ENCODE measurements at places on chromosomes 5 and 9.

DNA sequence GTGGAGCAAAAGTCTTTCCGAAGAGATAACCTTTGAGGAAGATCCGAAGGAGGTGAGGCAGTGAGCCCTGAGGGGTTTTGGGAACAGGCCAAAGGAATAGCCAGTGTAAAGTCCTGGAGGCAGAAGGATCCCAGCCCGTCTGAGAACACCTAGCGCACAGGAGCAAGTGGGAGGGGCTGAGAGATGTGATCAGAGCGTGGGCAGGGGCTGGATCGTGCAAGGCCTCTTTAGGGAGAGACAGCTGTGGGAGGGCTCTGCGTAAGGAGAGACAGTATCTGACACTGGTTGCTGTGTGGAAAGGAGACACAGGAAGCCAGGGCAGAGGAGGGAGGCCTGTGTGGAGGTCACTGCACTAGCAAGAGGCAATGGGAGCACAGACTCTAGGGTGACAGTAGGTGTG lies 68.2 kb downstream of the BARX1 start:
- DNase-seq, result no peak

DNA sequence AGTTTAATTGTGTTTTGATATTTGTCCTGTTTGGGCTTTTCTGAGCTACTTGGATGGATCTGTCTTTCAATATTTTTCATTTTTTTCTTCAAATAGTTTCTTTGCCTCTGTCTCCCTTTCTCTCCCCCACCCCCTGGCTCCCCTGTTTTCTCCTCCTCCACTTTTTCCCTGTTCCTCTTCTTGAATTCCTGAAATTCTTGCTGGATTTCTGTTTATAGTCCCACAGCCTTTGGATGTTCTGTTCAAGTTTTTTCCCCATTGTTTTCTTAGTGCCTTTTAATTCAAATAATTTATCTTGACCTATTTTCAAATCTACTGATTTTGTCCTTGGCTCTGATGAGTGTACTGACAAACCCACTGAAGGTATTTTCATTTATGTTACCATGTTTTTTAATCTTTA lies 113.0 kb downstream of the VPS13A start:
- no peak for DNase-seq

DNA sequence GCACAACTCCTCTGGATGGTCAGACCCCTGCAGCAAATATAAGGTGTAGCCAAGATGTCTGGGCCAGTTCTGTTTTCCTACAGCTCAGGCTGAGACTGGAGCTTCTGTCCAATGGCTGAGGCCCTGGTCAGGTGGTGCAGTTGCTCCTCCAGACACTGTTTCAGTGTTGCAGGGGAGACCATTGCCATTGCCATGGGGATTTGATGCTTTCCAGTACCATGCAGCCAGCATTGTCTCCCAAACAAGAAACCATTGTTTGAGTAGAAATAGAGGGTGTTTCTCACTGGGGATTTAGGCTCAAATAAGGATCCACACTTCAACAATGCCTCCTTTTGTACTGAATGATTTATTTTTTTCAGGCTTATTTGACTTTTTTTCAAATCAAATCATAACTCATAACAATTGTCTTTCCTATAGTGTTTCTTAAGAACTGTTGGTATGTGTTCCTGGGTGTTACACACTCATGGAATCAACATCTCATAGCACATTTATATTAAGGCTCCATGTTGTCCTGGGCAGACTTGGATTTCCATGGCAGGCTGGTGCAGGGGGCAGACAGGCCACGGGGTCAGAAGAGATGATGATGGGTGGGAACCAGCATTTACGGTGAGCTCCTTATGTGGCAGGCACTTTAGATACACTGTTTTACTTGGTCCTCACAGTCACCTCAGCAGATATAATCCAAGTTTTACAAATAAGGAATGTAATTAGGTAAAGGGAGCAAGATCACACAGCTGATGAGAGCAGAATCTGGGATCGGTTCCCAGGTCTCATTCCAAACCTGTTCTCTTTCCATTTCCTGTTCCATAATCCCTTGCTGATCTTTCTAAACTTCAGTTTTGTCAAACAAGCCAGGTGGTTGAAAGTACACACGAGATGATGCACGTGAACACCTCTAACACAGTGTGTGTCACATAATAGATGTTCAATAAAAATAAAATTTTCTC lies 95.9 kb upstream of the GNAQ start:
- DNase-seq, result no peak

DNA sequence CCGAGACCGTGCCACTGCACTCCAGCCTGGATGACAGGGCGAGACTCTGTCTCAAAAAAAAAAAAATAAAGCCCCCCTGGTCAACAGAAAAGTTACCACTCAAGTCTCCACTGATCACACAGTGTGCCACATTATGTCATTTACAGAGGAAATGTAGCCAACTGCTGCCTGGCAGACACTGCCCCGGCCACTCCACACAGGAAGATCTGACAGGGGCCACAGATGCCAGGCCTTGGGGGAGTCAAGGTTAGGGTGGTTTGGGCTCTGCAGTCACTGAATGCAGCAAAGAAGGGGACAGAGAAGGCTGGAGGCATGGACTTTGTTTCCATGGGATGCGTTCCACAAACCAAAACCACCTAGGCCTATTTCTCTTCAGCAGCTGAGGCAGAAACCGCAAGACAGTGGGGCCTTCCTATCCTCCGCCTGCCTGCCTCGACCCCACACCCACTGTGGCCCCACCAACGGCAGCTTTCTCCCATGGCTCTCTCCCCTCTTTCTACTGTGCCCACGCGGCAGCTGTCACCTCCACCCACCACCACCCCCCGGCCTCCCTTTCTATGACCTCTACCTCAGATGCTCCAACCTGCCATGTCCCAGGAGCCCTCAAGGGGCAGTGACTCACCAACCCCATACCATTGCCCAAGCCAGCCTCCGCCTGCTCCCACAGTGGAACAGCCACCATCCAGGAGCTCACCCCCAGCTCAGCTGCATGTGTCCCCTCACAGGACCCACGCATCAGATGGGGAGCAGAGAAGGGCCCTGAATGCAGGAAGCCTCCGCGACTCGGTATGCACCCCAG lies 12.4 kb downstream of the IPPK start:
- DNase-seq, result no peak

GRCh38 chr9:14007190-14007769 lies 306.7 kb downstream of the NFIB start:
- DNase-seq, result no peak

- no peak for DNase-seq
These were observed 373.6 kb upstream of the SGCD start for GRCh38 chr5:155953335-155953734.

DNA sequence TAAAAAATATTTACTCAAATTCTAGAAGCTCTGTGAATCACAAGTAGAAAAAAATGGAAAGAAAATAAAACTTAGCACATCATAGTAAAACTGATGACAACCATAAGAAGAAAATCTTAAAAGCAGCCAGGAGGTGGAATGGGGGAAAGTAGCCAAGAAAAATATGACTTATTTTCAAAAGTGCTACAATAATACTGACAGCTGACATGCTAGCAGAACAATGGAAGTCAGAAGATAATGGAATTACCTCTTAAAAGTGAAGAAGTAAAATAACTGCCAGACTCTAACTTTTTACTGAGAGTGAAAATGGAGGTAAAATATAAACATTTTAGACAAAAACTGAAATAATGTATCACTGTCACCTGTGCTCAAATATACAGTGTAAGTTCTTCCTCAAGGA lies 532.2 kb upstream of the SGCD start:
- DNase-seq, result no peak

GRCh38 chr5:107570805-107571531 lies 99.8 kb downstream of the EFNA5 start:
- DNase-seq, result no peak

- no peak for DNase-seq
These were observed 7.5 kb downstream of the NDFIP1 start for GRCh38 chr5:142115937-142116614.

DNA sequence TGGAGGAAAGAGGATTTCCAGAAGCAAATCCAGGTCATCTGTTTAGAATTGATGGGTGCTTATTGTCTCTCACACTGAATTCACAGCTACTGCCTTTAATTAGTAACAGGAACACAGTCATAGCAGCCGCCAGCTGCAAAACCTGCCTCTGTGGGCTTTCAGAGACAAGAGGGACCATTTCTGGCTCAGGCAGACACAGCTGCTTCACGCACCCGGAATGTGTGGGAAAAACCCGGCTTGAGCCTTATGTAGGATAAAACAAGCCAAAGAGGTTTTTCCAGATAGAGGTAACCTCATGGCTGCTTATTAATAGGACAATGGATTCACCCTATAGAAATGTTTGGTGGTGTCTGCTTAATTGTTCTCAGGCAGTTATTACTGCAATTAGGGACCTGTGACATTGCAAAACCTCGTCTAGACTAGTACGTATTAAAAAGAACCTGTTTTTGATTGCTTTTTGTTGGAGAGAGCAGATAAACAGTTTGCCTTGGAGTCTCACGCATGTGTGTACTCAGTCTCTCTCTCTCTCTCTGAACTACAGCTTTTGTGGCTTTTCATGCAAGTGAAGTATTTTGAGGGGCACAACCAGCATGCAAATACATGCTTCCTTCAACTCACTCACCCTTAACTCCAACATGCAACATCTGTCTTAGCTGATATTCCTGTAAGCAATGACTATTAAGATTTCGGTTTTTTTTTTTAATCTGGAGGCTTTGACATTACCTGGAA lies 302.7 kb downstream of the PLK2 start:
- DNase-seq, result no peak

- no peak for DNase-seq
These were observed 20.2 kb upstream of the GNPDA1 start for GRCh38 chr5:142032747-142033631.

GRCh38 chr5:15023846-15024245 lies 152.3 kb upstream of the ANKH start:
- DNase-seq, result no peak

- DNase-seq, result no peak
These were observed 13.1 kb upstream of the IFNA14 start for GRCh38 chr9:21252721-21253547.

DNA sequence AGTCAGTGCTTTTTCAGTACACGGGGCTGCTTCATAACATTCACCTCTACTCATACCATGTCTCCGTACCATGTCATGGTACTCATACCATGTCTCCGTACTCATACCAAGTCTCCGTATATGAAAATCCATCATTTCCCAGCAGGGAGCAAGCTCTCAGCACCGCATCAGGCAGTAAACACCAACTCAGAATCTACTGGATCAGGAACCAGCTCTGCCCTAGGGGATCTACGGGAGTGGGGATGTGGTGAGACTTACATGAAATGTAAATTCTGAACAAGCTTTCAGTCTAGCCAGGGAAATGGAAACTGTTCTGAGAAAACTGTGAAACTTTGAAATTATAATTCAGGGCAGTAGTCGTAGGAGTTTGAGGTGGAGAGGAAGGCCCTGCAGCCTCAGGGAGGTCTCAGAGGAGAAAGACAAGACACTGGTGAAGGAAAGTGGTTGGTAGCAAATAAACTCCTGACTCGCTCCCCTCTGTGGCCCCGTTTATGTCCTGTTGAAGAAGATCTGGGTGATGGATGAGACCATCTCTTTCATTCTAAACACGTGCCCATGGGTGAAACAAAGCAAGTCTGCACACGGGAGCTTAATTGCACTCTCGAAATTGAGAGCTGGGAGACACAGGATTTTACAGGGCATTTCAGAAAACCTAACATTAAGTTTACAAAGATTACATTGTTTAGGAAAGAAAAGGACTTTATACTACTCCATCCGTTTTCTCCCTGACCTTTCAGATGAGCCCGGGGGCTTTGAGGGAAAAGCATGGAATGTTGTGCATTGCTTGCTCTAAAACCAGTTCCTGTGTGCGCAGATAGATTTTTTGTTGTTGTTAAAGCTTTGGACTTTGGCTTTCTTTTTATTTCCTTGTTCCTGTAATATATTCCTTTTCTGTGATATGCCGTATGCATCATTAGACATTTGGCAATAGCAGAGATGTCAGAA lies 26.8 kb downstream of the ACTBL2 start:
- no peak for DNase-seq

GRCh38 chr5:92998456-92998855 lies 582.6 kb downstream of the NR2F1-AS1 start:
- peak; percentile 7 for DNase-seq

DNA sequence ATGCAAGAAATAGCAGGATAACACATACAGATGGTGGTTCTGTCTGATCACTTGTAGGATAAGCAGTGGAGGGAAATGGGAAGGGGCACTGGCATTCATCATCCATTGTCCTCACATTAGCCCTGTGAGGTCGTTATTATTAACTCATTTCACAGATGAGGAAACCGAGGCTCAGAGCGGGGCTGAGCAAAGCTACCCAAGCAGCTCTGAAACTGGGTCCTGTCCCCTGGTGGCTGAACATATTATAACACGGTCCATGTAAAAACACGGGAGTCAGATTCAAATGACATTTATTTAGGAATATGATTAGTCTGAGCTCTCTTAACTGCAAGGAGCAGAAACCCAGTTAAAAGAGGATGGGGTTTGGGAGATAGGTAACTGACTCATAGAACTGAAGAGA lies 43.1 kb downstream of the HRH2 start:
- DNase-seq, result no peak

GRCh38 chr5:142375944-142376411 lies 51.2 kb upstream of the SPRY4 start:
- DNase-seq, result no peak

- no peak for DNase-seq
These were observed 105.3 kb downstream of the UBAP2 start for GRCh38 chr9:33943389-33943788.

DNA sequence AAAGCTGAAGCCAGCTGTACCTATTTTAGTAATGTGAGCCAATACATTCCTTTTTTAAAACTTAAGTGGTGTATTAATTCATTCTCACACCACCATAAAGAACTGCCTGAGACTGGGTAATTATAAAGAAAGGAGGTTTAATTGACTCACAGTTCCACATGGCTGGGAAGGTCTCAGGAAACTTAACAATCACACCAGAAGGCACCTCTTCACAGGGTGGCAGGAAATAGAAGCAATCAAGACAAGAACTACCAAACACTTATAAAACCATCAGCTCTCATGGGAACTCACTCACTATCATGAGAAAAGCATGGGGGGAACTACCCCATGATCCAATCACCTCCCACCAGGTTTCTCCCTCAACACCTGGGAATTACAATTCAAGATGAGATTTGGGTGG lies 21.0 kb downstream of the ESM1 start:
- no peak for DNase-seq

DNA sequence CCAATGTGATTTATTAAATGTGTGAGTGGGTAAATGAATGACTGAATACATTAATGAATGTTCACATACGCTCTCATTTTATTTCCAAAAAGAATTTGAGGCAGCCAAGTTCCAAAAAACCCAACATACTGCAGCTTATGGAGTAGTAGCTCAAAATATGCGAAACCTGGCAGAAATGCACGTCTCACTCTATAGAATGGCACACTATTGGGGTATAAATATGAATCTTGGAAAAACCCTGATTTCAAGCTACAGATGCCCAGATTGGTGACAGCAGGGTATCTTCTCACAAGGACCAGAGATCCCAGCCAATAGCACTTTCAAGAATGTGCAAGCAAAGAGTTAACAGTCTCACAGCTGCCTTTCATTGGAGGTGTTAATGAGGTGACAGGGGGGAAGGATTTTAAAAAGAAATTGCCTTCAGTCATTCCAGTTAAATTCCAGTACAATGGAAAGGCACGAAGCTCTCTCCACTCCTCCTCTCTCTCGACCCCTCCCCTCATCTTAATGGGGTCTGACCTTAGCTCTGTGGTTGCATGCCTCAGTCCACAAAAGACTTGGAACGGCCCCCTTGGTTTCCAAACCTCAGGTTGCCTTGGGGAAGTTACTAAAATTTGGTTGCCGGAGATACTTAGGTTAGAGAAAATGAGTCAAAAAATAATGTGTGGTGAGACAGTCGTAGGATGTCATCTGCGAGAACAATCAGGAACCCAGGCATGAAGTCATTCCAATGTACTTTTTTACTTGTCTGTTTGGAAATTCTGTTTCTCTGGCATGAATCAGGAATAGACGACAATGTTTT lies 307.4 kb downstream of the NFIB start:
- DNase-seq, result no peak

Data from AG04450 (cell line).